ENCODE measurements at places on chromosomes 2 and 18.
A peak's percentile ranks its signal among the peaks of the same experiment; 100 is the strongest.

- no peak for DNase-seq
Measured at GRCh38 chr2:30605197-30605596, 158.2 kb downstream of the LCLAT1 start.

- DNase-seq: no peak
Measured at GRCh38 chr2:122179492-122180165, 424.2 kb downstream of the TSN start.

DNA sequence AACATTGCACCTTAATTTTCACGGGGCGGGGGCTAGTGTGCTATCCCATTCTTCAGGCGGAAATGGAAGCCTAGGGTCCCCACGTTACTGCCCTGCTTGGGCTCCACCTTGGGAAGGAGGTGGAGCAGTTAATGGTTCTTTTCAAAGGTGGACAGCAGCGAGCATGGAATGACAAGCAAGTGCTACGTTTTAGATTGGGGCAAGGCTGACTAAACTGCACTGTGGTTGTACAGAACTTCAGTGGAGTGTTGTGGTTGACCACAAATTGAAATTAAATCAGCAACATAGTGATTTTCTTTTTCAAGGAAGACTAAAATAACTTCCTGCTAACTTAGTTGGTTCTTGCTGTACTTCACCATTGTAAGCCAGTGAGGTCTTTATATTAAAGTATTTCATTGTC lies 47.0 kb downstream of the CHRNA1 start:
- DNase-seq: no peak

DNA sequence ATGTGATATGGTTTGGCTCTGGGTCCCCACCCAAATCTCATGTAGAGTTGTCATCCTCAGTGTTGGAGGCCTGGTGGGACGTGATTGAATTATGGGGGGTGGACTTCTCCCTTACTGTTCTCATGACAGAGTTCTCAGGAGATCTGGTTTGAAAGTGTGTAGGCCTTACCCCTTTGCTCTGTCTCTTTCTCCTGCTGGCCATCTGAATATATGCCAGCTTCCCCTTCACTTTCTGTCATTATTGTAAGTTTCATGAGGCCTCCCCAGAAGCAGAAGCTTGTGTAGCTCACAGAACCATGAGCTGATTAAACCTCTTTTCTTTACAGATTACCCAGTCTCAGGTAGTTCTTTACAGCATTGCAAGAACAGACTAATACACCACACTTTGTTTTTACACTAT lies 222.3 kb downstream of the DOK6 start:
- DNase-seq: no peak

DNA sequence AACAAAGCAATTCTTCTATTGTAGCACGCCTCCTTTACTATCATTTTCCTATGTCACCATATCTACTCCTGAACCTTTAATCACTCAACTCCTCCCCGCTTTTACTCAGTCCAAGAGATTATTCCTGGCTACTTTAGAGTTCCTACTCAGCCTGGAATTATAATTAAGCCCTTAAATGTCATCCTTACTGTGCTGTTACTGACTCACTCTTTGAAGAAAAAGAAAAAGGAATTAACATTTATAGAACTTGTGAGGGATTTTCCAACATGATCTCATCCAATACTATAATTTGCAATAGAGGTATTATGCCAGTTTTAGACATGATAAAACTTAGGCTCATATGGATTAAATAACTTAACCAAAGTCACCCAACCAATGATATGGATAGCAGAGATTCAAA lies 61.7 kb downstream of the CCDC88A start:
- DNase-seq: no peak

DNA sequence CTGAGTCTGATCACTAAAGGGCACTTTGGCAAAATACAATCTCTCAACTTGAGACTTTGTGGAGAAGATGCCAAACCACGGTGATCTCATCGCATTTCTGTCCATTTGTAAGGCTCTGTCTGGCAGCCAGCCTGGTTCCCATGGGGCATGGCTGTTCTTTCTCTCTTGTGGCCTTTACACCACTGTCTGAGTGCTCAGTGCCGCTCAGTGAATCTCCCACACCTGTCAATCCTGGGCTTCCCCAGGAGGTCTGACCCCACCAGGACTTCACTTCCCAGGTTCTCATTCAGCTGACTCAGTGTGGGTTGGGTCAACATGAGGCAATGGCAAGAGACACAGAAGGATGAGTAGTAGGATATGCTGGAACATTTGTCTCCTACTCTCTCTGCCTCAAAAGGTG lies 96.8 kb upstream of the TRIB2 start:
- no peak for DNase-seq

DNA sequence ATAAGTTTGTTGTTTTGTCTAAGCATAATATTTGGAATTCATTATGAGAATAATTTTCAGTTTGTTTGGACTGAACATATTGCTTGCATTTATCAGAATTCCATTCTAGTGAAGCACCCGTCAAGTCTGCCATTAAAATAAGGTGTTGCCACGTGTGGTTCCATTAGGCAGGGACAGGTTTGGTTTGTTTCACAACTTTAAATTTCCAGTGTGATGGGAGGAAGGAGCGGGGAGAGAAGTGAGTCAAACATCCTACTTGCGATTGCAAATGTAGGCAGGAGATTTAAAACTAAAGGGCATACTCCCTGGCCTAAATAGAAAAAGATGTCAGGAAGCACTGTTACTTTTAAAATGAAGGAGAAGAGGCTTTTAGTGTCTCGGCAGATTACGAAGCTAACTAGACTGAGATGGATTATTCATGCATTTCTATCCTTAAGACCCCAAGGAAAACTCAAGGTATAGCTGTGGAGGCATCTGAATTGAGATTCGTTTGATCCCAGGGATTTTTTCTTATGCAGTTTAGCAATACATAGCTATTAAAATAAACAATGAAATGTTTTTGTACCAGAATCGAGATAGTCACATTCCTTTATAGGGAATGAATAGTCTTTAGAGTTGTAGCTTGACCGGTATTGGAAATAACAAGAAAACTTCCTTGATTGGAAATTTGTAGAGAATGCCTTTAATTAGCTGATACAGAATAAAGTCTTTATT lies 19.8 kb downstream of the GRHL1 start:
- DNase-seq: no peak

GRCh38 chr18:61963705-61964104 lies 70.9 kb upstream of the RNF152 start:
- DNase-seq: no peak

DNA sequence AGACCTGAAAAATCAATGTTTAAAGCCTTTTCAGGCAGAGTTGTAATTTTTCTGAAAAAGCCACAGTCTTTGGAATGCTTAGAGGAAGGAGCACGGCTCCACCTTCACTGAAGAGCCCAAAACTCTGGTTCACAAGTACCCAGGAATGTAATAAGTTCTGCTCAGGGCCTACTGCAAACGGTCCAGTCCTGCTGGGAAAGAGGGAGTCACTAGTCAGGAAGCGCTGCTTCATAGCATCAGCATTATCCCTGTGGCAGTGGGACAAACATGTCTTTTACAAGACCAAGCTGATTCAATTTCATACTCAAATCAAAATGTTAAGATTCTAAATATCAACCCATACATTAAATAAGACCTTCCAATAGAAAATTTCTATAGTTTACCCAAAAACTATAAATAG lies 152.9 kb upstream of the PGAP1 start:
- no peak for DNase-seq

DNA sequence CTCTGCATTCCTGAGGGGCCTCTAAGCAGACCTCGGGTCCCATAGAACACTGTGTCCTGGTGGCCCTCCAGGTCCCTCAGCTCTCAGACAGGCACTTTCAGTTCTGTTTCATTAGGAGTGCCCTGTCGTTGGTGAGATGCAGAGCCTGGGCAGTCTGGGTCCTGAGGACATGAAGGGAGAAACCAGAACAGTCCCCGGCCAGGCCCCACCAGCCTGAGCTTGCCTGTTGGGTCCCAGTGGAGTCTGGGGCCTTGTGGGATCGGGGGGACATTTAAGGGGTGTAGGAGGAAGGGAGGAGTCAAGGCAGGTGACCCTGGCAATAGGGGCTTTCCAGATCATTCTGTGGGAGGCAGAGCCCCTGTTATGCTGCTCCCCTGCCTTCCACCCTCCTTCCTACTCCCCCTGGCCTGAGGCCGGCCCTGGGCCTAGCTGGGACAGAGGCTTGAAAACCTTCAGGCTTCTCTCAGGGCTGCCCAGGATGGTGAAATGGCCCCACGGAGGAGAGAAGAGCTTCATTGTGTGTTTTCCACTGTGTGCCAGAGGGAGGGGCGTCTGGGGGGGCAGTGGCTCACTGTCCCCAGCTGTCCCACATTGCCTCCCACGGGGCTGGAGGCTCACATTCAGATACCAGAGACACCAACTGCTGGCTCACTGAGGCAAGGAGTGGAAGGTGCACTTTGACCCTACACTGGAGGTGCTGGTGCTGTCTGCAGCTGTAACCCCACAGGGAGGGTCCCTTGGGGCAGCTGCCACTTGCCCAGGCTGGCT lies 26.6 kb upstream of the CATIP start:
- DNase-seq: no peak

DNA sequence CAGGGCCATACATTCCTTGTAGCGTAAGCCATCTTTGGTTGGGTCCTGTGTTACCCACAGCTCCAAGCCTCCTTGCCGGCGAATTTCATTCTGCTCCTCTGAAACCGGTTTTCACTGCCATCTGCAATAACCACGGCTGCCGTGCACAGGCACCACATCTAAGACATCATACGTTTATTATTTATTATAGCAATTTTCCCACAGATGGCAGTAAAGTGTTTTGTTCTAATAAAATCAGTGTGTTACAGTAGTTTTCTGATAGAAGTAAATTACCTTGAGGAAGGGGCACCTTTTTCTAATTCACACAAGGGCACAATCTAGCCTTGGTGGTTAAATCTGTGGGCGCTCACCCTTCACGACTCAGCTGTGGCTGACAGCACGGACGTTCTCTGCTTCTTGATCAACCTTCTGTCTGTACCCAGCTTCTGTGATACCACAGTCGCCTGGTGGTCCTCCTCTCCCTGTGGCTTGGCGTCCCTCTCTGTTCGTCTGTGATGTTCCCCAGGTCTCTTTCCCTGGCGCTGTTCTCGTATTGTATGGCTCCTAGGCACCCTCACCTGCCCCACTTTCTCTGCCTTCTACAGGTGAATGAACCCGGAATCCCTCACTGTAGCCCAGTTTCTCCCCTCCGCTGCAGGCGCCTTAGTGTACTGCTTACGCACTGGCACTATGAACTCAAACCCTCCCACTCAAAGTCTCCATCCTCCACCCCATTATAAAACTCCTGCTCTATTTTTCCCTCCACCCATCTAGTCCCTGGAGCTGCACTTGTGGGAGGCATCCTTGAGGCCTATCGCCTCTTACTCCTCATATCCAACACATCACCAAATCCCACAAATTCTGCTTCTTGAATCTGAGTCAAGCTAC lies 236.8 kb downstream of the DYSF start:
- DNase-seq: no peak

DNA sequence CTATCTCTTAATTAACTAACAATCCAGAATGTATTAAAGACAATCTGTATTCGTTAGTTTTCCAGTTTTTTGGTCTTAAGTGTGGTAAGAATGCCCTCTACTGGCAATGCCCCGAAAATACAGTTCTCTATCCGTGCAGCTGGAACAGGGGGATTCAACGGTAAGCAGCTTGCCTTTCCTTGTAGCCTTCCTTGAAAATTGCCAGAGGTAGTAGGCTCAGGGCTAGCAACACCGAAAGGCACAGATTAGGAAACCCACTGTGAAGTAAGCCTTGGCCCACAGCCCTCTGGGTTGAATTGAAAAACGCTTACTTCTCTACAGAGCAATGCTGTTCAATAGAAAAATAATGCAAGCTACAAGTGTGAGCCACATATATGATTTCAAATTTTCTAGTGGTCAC lies 17.1 kb upstream of the VPS4B start:
- peak; percentile 67 for DNase-seq

- DNase-seq: no peak
Measured at GRCh38 chr2:151946899-151947812, 118.9 kb upstream of the ARL5A start.

GRCh38 chr18:51132256-51132935 lies 65.1 kb downstream of the MEX3C start:
- DNase-seq: no peak

DNA sequence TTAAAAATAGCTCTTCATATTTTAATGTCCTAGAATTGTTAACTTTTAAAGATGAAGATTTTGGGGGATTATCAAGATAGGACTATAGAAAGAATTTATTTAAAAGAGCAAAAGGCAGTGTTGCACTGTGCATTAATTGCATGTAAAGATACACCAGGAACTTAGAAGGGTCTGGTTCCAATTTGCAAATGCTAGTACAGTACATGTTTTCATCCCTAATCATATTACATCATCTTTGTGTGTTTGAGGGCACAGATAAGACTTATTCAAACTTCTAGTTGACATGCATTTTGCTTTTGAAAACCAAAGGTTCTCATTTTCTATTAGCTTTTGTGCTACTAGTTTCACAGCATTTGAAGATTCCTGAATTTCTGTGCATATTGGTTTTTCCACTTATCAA lies 231.7 kb upstream of the LYPD1 start:
- no peak for DNase-seq

DNA sequence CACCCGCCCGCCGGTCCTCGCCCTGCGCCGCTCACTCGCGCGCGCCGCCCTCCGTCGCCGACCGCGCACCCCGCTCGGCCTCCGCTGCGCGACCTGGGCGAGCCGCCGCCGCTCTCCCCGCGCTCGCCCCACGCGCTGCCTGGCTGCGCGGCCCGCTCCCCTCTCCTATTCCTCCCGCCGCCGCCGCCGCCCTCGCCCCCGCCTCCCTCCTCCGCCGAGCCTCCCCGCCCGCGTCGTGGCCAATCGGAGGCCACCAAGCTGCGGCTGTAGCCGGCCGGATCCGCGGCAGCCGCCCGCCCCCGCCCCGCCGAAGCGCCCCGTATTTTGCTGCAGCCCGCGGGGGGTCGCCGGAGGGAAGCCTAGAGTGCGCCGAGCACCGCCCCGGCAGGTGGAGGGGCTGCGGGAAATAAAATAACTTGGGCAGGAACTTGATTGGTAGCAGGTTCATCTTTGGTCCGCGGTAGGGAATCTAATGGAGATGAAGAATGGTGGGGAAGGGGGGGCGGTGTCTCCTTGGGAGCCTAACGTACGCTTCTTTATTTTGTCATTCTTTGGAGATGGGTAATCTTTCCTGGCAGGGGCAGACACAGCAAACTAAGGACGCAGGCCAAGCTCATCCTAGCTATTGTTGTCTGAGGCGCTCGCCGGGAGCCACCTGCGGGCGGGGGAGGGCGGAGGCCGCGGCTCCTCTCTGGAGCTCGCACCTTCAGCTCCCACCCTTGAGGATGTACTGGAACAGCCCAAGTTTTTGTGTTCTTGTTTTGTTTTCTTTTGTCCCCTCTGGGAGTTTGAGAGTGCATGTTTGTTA lies 1.1 kb upstream of the CDH2 start:
- DNase-seq: peak; percentile 66

DNA sequence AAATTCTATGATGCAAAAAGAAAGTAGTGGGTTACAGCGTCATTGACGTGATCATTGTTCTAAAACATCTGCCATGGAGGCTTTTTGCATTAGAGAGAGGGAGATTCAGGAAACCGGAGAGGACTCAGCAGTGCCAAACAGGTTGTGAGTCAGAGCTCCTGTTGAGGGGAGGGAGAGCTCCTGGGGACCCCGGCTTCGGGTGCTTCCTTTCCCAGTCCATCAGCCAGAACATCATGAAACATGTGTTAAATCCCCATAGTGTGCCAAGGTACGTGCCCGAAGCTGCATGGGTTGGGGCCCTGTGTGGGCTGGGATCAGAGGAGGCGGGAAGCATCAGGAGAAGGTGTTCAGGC lies 791 bp upstream of the CYRIA start:
- no peak for DNase-seq
